ENCODE measurements at places on chromosomes 16 and 17.

GRCh38 chr17:36675786-36676185 lies 74.4 kb downstream of the MRM1 start:
- DNase-seq, result no peak

DNA sequence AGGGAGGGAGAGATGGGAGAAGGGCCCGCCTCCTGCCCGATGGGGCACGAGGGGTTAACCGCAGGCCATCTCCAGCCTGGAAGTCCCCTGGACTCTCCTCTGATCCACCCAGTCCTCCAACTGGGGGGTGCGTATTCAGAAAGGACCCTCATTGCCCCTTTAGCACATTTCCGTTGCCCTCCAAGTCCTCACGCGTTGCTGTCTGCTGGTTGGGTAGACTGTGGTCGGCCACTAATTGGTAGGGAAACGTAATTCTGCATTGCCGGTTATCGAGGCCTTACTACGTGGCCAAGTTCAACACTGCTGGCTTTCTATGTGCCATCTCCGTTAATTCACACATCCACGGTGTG lies 103.4 kb downstream of the FOXL1 start:
- DNase-seq, result no peak

DNA sequence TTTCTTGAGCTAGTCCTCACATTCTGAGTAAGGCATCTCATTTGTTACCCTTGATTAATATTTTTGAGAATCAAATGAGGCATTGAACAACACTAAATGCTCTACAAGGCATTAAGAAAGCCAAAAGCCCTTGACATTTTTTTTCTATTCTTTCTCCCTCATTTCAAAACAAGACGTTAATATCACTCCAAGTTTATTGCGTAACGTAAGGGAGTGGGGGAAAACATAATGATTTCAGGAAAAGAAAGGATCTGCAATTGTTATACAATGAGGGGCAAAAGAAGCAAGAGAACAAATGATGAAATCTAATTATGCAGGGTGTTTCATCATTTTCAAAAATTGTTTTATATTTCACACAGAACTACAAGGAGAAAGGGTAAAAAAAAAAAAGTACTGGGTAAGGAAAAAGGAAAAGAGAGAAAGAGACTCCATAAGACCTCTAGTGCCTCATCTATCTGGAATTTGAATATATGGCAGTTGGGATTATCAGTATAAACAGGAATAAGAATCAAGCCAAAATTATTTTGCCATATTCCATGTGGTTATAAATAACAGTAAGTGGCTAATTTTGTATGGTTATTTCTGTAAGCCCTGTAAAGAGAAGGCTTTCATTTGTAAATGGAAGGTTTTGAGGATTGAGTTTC lies 163.0 kb downstream of the ABCA8 start:
- DNase-seq, result no peak

DNA sequence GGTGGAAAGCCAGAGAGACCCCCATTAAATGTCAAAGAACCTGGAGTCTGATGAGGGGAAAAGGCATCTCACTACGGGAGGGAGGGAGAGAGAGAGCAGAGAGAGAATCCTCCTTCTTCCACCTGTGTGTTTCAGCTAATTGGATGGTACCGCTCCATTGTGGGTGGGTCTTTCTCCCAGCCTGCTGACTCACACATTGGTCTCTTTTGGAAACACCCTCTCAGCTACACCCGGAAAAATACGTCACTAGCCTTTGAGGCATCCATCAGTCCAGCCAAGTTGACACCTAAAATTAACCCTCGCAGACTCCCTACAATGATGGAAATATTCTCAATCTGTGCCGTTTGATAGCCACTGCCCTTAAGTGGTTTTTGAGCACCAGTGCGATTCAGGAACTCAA lies 100.4 kb downstream of the ELAC2 start:
- no peak for DNase-seq

DNA sequence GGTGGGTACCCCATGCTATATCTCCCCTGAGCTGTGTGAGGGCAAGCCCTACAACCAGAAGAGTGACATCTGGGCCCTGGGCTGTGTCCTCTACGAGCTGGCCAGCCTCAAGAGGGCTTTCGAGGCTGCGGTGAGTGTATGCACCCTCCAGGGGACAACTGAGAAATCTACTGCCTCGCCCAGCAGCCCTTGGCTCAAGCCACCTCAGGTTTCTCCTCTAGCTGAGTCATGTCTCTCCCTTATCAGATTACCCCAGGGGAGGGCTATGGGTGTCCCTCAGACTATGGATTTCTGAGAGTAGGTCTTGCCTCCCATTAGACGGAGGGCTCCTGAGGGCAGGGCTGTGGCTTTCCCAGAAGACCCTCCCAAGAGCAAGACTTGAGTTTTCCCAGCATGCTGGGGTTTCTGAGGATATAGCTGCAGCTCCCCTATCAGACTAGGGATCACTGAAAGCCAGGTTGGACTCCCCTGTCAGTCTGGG lies 6.7 kb downstream of the NEK8 start:
- no peak for DNase-seq

DNA sequence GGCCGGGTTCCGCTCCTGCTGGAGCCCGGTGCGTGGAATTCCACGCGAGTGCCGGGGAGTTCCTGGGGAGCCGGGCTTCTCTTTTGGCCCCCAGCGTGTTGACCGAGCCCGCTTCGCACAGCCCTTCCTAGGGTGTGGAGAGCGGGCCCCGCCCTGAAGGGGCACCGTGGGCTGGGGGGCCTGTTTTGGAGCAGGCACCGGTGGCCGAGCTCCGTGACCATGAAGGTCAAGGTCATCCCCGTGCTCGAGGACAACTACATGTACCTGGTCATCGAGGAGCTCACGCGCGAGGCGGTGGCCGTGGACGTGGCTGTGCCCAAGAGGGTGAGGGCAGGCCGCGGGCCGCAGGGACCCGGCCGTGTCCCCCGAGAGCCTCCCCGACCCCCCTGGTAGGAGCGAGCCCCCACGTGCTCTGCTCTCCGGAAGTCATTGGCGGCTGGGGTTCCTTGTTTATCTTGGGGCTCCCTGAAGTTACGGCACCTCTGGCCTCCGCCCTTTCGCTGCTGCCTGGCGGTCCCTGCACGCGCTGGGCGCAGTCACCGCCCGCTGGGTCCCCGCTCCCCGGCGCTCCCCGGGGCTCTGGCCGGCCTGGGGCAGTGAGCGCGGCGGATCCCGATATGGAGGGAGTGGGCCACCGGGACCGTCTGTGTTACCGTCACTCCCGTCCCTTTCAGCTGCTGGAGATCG lies 528 bp downstream of the HAGHL start:
- DNase-seq, result no peak

DNA sequence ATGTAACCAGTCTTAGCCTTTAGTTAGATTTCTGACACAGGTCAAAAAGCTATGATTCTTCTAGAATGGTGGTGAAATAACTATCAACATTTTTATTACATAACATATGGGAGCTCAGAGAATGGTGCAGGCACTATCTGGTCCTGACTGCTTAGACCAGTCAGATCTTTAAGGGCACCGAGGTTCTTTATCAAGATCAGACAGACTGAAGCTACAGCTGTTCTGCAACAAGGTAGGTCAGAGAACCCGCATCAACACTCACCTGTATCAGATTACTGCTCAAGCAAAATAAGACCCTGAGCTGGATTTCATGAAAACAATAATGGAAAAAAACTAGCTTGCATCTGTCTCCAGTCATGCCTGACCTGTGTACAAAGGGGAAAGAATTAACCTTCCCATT lies 160.4 kb downstream of the KCNJ2 start:
- no peak for DNase-seq

GRCh38 chr17:45147581-45148182 lies 593 bp upstream of the HEXIM1 start:
- DNase-seq, result peak; percentile 85

DNA sequence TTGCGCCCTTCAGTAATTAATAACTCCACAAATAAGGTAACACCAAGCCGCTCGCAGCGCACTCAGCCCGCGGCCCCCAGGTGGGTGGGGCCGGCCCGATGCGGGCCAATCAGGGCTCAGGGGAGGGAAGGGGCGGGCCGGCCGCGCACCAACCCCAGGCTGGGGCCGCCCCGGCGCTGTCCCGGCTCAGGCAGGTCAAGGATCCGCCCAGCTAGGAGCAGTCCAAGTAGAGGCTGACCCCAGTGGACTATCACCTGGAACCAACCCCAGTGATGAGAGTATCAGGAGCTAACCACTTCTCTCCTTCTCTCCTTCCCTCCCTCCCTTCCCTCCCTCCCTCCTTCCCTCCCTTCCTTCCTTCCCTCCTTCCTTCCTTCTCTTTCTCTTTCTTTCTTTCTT lies 110.8 kb downstream of the C16orf78 start:
- DNase-seq, result peak; percentile 31

DNA sequence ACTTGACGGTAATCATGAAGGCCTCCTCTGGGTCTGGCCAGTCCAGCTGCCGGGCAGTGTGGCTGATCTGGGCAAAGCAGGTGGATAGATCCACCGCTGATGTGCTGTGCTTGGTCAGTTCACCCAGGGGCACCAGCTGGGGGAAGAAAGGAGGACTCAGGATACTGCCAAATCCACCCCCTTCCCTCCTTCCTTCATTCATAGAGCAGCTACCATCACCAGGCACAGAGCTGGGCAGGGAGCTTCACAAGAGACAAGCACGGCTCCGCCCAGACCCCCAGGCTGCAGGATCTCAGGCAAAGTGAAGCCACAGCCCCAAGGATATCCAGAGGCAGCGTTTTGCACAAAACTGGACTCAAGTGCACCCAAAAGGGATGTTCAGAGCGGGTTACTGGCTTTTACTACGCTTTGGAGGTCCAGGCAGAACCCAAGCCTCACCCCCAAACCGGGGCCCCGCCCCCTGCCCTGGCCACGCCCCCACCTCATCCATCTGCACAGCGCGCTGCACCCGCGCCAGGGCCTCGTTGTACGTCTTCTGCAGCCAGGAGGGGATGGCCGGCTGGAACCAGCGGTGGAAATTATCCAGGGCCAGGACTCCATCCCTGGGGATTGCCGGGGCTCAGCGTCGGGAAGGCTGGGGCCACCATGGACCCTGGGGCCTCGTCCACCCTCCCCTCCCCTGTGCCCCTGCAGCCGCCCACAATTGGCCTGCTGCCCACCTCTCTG lies 9.1 kb downstream of the UNC13D start:
- DNase-seq, result no peak

GRCh38 chr17:1754430-1755112 lies 7.3 kb upstream of the SERPINF1 start:
- DNase-seq, result no peak
